Ascending aorta (tissue), 2 donors: ENCODE measurements at places on chromosomes 7 and 10. TPM values are rescaled to one million over a fixed set of nuclear protein-coding genes. Genes with fewer than 3 reads are reported as not detected.

GRCh38 chr7:92833766-92834506 lies 2.4 kb downstream of the CDK6 start:
- peak; percentile 88 for DNase-seq
- H3K27ac ChIP-seq: peak overlapping the region; percentile 91
- no peaks in the 10 kb centered on the region for H3K27me3 ChIP-seq
- peaks cover 6% of the 10 kb centered on the region for H3K4me1 ChIP-seq

- DNase-seq: no peak
- no peaks in the 10 kb centered on the region for H3K4me1 ChIP-seq
- peaks cover 5% of the 10 kb centered on the region for H3K36me3 ChIP-seq
- H3K27ac ChIP-seq: no peak overlapping the region
These were observed 16.0 kb downstream of the SFTPD start for GRCh38 chr10:79932841-79933379.

- DNase-seq: no peak
- no peaks in the 10 kb centered on the region for H3K27me3 ChIP-seq
- H3K4me1 ChIP-seq: peaks cover 48% of the 10 kb centered on the region
These were observed 18.6 kb upstream of the IFIT2 start for GRCh38 chr10:89283025-89283935.

DNA sequence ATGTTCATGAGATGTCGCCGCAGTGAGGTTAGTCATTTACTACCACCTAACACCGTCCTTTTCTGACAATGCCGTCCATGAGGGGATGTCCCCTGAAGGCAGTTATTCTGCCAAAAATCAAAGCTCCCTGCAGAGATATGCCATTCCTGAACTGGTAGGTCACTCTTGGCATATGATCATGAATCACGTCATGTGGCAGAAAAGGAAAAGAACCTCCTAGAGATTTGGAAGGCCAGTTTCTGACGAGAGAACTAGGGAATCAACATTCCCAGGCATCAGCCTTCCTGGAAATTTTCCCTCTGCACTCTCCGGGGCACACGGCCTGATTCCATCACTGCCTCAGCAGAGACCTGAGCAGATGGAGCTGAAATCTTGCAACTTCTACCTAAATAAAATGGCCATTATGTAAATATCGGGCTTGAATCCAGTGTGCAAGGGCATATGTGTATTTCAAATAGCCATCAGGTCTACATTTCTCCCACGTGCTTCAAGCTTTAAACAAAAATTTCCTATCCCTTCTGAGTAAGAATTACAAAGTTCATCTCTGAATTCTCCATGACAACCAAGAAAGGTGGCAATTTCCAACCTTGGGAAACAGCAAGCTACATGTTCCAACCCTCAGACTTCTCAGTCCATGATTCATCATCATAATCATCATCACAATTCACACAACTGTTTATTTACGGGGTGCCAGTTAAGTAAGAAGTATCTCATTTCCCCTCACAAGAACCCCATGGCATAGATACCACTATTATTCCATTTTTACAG lies 46.5 kb downstream of the AMPH start:
- no peak overlapping the region for H3K4me3 ChIP-seq
- DNase-seq: peak; percentile 66
- H3K4me1 ChIP-seq: peaks cover 5% of the 10 kb centered on the region

DNA sequence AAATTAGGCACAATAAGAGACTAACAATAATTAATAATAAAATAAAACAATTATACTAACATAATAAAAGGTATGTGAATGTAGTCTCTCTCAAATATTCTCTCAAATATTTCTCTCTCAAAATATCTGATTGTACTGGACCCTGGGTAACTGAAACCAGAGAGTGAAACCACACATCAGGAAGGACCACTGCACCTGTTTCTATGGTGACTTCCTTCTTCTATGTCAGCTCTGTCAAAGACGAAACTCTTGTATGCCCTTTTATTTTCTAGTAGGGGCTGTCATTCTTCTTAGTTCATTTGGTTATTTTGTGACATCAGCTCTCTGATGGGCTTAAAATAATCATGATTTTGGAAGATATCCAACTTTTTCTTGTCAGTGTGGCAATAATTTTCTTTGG lies 428.0 kb upstream of the TPK1 start:
- no peaks in the 10 kb centered on the region for H3K36me3 ChIP-seq
- no peaks in the 10 kb centered on the region for H3K4me1 ChIP-seq
- DNase-seq: no peak
- H3K4me3 ChIP-seq: no peak overlapping the region

The PIP gene
- total RNA-seq: not detected
